Stimulated activated CD4-positive, alpha-beta T cell treated with anti-CD3 and anti-CD28 coated beads, Interleukin-4, amount 100 ng/mL, for 4 hours (primary cell): ENCODE measurements at places on chromosomes 4 and X.

GRCh38 chr4:96120206-96120605 is 280.3 kb downstream of the PDHA2 start:
- DNase-seq: no peak

- no peak for DNase-seq
Measured at GRCh38 chr4:99458911-99459447, 23.8 kb upstream of the ADH7 start.

- DNase-seq: no peak
Measured at GRCh38 chr4:75490155-75490554, 24.0 kb downstream of the RCHY1 start.

- no peak for DNase-seq
Measured at GRCh38 chr4:82293304-82293703, 80.5 kb downstream of the HNRNPD start.

GRCh38 chrX:150990910-150991309 is 7.8 kb downstream of the HMGB3 start:
- DNase-seq: no peak

- no peak for DNase-seq
Measured at GRCh38 chr4:119932277-119932676, 134.4 kb downstream of the MAD2L1 start.

DNA sequence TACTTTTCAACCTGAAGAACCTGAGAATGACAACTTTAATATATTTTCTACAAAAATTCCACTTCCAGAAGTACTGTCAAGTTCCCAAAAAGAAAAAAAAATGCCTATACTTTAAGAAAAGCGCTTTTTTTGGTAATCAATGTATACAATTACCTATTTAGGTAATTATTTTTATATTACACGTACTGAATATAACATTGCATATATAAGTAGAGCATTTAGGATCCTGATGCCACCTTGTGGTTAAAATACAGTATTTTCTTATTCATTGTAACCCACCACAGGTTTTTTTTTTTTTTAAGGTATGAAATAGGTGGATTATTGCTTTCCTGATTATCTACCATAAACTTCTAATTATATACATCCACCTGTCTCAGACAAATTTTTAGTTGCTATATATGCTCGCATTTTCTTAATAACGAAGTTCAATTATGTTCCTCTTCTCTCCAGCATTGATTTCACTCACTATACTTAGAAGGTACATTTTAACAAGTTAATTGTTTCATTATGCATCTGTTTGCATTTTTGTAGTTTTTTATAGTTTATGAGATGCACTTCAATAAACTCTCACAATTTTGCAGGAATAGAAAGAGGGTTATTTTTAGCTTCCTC is 5.2 kb downstream of the MAP9 start:
- no peak for DNase-seq

DNA sequence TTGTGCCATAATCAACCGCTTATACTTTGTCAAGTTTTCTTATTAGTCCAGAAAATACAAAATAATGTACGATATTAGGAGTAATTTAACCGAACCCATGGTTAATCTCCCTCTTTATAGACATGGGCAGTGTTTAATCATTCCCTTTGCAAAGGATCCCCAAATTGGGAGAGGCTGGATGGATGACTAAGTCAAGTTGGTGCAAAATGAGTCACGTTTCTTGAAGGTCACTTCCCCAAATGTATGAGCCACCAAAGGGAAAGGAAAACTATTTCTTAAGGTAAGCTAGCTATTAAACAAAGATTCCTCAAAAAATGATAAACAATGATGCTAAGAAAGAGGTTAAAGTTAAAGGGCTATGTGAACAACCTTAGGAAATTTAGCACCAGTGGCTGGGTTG is 17.5 kb downstream of the MAML3 start:
- no peak for DNase-seq

DNA sequence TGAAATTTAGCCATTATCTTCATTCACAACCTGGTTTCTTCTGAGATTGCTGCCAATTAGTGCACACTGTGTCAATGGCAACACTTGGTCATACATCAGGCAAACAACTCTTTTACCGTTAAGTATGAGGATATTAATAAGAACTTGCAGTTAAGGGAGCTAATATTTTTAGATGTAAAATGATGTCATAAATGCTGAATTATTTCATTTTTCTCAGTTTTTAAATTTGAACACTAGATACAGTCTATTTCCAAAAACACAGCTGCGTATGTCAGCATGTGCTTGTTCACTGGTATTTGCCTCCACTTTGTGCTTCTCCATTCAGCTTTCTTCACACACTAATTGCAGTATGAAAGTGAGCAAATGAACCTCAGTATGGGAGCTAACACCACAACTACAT is 1.6 kb downstream of the KLHL13 start:
- no peak for DNase-seq

DNA sequence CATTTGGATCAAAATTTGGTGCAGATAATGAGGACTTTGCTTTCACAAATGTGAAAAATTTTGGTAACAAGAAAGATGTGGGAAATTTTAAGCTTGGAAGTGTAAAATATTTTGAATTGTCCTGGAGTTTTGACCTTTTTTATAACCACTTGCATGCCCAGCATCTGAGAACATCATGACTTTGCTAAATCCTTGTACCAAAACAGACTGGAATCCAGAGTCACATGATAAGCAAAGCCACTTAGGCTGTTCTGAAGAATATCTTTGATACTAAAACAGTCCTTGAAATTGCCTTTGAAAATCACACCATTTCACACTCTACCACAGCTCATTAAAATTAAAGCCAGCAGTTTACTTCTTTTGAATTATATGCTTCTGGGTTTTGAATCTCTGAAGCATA is 2.5 kb upstream of the PPM1K start:
- no peak for DNase-seq

DNA sequence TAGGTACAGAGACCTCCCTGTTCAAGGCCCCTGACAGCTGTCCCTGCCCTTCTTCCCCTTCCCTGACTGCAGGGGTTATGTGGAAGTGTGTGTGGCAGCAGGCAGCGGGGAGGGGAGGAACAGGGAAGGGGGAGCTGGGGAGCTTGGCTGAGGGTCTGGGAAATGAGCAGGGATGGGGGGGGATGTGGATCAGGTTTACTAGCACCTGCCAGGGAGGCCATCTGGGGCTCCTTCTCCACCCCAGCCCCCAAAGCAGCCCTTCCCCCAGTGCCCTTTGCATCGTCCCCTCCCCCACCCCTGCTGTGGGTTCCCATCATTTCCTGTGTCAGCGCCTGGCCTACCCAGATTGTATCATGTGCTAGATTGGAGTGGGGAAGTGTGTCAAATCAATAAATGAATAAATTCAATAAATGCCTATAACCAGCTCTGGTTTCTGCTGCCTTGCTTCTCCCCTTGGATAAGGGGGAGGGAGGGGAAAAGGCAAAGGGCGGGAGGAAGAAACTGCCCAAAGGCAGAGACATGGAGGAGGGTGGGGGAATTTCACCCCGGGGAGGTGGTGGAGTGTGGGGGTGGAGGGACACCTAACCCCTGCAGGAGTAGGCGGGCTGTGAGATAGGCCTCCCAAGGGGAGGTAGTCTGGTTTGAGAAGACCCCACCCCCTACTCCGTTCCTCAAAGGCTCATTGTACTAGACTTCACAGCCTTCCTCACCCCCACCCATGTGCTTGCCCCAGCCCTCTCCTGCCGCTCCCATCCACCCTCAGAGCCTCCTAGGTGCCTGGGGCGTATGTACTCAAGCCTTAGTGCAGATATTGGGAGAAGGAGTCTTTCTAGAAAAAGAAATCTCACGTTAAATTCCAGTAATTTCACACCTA is 3.2 kb downstream of the CXorf65 start:
- peak; percentile 65 for DNase-seq

DNA sequence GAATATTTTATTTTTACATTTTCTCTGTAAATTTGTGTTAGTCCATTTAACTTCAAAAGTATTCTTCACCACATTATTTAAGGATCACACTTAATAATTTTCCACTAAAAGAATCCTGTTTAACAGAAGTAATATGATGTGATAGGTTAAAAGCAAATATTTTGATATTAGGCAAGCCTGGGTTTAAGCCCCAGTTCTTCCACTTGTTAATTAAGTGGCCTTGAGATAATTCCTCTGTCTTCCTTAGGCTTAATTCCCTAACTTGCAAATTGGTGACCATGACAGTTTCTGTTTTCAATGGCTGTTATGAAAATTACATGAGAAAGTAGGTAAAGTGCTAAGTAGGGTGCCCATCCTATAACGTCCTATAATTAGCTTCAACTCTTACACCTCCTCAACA is 129.9 kb upstream of the ATOH1 start:
- no peak for DNase-seq

- no peak for DNase-seq
Measured at GRCh38 chr4:145895056-145895455, 43.6 kb downstream of the ZNF827 start.

GRCh38 chrX:34560180-34560579 is 96.9 kb downstream of the TMEM47 start:
- DNase-seq: no peak

GRCh38 chr4:23884741-23885140 is 5.1 kb downstream of the PPARGC1A start:
- DNase-seq: no peak

GRCh38 chr4:180116840-180117239 is 2126.4 kb upstream of the TENM3 start:
- no peak for DNase-seq
